ENCODE measurements at places on chromosomes 2 and 18.

GRCh38 chr2:171939058-171939742, 16.9 kb downstream of the HAT1 start:
- no peak for DNase-seq

GRCh38 chr2:171553858-171554257, 31.6 kb downstream of the CYBRD1 start:
- no peak for DNase-seq

DNA sequence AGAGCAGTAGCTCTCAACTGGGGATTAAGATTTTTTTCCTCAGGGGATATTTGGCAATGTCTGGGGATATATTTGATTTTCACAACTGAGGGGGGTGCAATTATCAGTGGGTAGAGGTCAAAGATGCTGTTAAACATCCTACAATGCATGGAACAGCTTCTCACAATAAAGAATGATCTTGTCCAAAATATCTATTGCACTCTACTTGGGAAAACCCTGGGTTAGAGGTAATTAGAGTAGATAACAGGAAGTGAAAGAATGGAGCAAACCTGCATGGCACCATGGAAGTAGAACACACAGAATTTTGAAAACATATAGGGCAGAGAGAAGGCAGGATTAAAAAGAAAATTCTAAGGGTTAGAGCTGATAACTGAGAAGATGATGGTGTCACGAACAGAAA, 26.4 kb upstream of the PPM1B start:
- no peak for DNase-seq

DNA sequence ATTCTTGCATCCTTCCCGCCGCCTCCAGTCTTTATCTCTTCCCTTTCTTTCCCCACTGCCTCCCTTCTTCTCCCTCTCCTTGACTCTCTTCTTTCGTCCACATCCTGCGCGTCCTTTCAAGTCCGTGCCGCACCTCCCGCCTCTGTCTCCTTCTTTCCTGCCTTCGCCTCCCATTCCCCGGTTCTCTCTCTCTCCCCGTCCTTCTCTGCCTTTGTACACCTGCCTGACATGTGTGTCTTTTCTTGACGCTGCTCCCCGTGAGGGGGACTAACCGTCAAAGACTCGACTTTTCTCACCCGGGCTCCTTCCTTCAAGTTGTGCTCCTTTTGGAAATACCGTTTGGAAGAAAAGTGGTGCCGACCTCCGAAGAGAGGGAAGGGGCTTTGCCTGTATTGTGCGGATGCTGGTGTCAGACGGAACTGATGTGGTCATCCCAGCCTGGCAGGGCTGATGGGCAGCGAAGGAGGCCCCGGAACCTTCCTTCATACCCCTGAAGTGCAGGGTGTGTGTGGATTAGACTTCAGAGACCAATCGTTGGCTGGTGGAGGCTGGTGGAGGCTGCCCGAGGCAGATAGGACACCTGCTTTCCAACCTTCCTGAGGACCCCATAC, 879 bp downstream of the TMEM178A start:
- peak; percentile 2 for DNase-seq

Data from dermis blood vessel endothelial cell (primary cell).